Omental fat pad (tissue), 4 donors: ENCODE measurements at places on chromosomes 2 and 18. TPM values are rescaled to one million over a fixed set of nuclear protein-coding genes. Genes with fewer than 3 reads are reported as not detected.

Gene KCNG3
- 1.1 TPM for total RNA-seq

Gene CYRIA
- 12.2 TPM for total RNA-seq

Gene GBX2
- not detected for total RNA-seq

Gene TEX44
- not detected for total RNA-seq

Gene AKAIN1
- total RNA-seq, result not detected

Gene MSGN1
- total RNA-seq, result not detected

Gene MAB21L4
- total RNA-seq, result not detected

Gene COQ10B
- total RNA-seq, result 47.7 TPM

Gene ATAD2B
- 17.1 TPM for total RNA-seq

Gene POU3F3
- not detected for total RNA-seq

Gene LHCGR
- total RNA-seq, result not detected

Gene CACNB4
- 5.4 TPM for total RNA-seq

Gene SERPINB3
- total RNA-seq, result not detected

Gene PLB1
- total RNA-seq, result 15.4 TPM

Gene ELP2
- total RNA-seq, result 43.6 TPM

Gene PROKR1
- 0.46 TPM for total RNA-seq

Gene GPR39
- not detected for total RNA-seq

Gene TMEFF2
- total RNA-seq, result not detected

Gene ZBTB7C
- 13.2 TPM for total RNA-seq

Gene LBX2
- 5.6 TPM for total RNA-seq

Gene SEH1L
- 28.4 TPM for total RNA-seq

Gene SLC4A5
- total RNA-seq, result 1.3 TPM

Gene RESP18
- total RNA-seq, result not detected

Gene LIPG
- total RNA-seq, result 1.3 TPM

Gene RPRD1A
- 54.2 TPM for total RNA-seq

Gene RAX
- not detected for total RNA-seq

Gene ELOA2
- total RNA-seq, result not detected

Gene SLC9A2
- 0.09 TPM for total RNA-seq

Gene AQP12B
- not detected for total RNA-seq

Gene SERPINB4
- total RNA-seq, result not detected

Gene COL3A1
- total RNA-seq, result 340 TPM

Gene FZD7
- total RNA-seq, result 9.3 TPM

Gene EN1
- 0.28 TPM for total RNA-seq

Gene SKA1
- total RNA-seq, result not detected

Gene TAF4B
- 15.2 TPM for total RNA-seq

Gene HOXD13
- total RNA-seq, result not detected

Gene OR6B2
- total RNA-seq, result not detected

Gene CCDC148
- total RNA-seq, result not detected

Gene CRYGD
- not detected for total RNA-seq

Gene FOXI3
- total RNA-seq, result not detected

Gene ZC3H6
- 24.0 TPM for total RNA-seq

Gene ESCO1
- total RNA-seq, result 8.6 TPM

Gene MGAT5
- 33.3 TPM for total RNA-seq

Gene LYPD1
- 0.48 TPM for total RNA-seq

Gene MYO3B
- total RNA-seq, result not detected

Gene MTX2
- total RNA-seq, result 24.4 TPM

Gene DCAF17
- 25.7 TPM for total RNA-seq

Gene SLC23A3
- total RNA-seq, result 1.3 TPM

Gene MDH1B
- total RNA-seq, result 0.63 TPM

Gene TCF4
- 113 TPM for total RNA-seq

Gene ASB1
- 14.3 TPM for total RNA-seq

Gene ERMN
- total RNA-seq, result 1.8 TPM

Gene ACP1
- total RNA-seq, result 64.2 TPM

Gene CNRIP1
- 67.9 TPM for total RNA-seq

Gene IL1F10
- total RNA-seq, result not detected

Gene TTR
- total RNA-seq, result not detected

Gene GKN1
- not detected for total RNA-seq
